ENCODE measurements at places on chromosomes 2 and 18.

DNA sequence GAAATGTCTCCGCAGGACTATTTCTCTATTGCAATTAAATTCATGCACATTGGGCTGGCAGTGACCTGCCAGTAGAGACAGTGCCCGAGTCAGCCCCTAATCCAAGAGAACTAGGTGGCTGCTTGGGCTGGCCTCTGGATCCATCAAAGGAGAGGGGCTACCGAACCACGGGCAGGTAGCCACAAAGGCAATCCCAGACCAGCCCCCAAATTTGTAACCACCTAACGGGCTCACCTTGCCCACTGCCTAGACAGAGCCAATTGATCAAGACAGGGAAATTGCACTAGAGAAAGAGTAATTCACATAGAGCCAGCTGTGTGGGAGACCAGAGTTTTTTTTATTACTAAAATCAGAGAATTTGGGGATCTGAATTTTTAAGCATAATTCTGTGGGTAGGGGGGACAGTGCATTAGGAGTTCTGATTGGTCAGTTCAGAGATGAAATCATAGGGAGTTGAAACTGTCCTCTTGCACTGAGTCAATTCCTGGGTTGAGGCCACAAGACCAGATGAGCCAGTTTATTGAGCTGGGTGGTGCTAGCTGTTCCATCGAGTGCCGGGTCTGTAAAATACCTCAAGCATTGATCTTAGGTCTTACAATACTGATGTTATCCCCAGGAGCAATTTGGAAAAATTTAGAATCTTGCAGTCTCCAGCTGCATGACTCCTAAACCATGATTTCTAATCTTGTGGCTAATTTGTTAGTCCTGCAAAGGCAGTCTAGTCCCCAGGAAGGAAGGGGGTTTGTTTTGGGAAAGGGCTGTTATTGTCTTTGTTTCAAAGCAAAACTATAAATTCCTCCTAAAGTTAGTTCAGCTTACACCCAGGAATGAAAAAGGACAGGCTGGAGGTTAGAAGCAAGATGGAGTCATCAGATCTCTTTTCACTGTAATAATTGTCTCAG lies 260.4 kb upstream of the SP5 start:
- DNase-seq = no peak

GRCh38 chr2:22481486-22482259 lies 903.3 kb upstream of the KLHL29 start:
- DNase-seq = no peak

GRCh38 chr2:238655974-238656722 lies 191.7 kb upstream of the TWIST2 start:
- DNase-seq = no peak

DNA sequence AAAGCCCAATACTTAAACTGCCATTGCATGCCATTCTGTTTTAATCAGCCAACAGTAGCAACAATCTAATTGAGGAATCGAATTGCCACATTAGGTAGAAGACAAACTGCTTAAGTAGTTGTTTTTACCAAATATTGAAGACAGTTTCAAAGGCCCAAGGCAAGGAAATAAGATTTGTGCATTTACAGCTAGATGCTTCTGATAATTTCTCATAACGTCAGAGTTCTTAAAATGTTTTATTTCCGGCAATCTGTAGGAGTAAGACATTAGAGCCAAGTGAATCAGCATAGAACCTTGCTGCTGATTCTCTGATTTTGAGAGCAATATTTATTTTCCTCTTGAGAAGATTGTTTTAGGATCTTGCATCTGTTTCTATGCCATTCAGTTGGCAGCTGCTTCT lies 174.3 kb downstream of the RBM43 start:
- DNase-seq = no peak

- no peak for DNase-seq
Measured at GRCh38 chr2:241867776-241868420, 1.6 kb upstream of the RTP5 start.

DNA sequence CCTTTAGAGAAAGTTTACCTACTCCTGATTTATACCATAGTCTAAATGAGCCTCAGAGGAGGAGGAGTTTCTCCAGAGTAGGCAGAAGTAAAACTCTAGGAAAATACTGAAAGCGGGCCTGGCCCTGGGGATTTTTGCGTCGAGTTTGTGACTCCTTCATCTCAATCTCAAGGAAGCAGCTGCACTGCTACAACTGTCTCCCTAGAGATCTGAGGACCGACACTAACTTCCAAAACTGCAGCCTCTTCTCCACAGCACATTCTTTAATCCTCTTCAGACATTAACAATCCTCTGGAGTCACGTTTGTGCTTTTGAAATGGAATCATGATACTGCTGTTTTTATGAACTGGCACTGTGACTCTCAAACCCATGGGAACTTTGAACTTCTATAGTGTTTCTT lies 281.4 kb downstream of the KCNS3 start:
- no peak for DNase-seq

- DNase-seq = no peak
Measured at GRCh38 chr2:62335612-62336011, 139.7 kb downstream of the B3GNT2 start.
